ENCODE measurements at places on chromosomes 5 and 9.

DNA sequence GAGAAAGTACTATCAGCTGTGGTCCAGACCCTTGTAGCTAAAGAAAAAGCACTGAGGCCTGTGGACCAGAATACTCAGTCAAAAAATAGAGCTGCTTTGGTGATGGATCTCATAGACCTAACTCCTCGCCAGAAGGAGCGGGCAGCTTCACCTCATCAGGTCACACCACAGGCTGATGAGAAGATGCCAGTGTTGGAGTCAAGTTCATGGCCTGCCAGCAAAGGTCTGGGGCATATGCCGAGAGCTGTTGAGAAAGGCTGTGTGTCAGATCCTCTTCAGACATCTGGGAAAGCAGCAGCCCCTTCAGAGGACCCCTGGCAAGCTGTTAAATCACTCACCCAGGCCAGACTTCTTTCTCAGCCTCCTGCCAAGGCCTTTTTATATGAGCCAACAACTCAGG, 8.9 kb downstream of the RAB24 start:
- no peak for DNase-seq

GRCh38 chr5:80213466-80213865, 42.4 kb downstream of the SERINC5 start:
- no peak for DNase-seq

GRCh38 chr5:122126756-122127321, 2.5 kb upstream of the ZNF474 start:
- DNase-seq, result no peak

GRCh38 chr5:166349046-166349445, 1942.4 kb upstream of the WWC1 start:
- no peak for DNase-seq

DNA sequence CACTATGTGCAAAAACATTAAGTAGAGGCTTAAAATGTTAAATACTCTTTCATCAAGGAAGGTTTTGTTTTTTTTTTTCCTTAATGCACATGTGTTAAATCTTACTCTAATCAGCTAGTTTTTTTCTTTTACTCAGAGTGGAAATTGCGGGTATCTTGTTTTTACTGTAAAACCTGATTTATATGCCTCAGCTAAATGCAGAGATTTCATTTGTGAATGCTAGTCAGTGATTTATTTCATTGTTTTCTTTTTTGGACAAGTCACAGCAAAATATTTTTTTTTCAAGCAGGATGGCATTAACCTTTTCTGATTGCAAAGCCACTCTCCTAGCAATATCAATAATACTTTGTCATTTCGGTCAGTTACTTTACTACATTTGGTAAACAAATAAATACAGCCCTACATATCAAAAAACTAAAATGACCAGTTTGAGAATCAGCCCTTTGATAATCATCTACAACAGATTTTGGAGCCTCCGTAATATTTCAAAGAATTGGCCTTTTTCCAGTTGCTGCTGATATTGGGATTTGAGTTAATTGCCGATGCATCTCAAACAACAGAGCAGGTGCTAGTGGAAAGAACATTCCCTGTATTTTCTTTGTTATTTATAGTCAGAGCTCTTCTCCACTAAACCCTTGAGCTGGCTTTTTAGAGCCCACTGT, 579.2 kb upstream of the ZNF608 start:
- no peak for DNase-seq

- DNase-seq, result no peak
These were observed 35.4 kb downstream of the SEMA6A start for GRCh38 chr5:116539222-116539621.

GRCh38 chr9:15354713-15355112, 47.7 kb upstream of the TTC39B start:
- no peak for DNase-seq

DNA sequence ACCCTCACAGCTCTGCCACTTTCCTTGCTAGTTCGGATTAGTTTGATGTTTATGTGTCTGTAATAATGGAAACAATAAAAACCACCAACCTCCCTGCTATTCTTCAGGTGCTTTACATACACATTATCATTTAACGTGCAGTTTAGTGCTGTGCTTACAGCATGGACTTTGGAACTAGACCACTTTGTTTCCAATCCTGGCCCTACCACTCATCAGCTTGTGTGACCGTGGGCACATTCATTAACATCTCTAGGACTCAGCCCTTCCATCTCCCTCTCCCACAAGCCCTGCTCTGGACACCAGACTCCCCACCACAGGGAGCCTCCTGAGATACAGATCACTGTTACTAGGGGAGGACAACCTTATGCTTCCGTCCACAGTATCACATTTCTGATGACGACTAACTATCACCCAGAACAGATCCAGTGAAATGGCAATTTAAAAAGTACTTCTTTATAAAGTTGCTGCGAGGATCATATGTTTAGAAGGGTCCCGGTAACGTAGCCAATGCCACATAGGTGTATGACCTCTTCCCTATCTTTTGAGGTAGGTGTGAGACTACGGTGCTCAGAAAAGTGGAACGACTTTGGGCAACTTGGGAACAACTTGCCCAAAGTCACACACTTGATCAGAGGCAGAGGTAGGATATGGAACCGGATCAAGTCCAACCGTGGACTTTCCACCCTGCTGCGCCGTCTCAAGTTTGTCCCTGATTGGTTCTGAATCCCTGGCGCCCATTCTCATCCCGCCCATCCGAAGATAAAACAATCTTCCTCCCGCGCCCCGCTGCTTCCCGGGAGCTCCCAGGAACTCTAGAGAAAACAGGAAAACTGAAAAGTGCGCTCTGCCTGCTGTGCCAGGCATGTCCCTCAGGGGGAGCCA, 132.4 kb upstream of the NIPBL start:
- no peak for DNase-seq

GRCh38 chr9:109549386-109549785, 51.3 kb upstream of the PTPN3 start:
- DNase-seq, result no peak

DNA sequence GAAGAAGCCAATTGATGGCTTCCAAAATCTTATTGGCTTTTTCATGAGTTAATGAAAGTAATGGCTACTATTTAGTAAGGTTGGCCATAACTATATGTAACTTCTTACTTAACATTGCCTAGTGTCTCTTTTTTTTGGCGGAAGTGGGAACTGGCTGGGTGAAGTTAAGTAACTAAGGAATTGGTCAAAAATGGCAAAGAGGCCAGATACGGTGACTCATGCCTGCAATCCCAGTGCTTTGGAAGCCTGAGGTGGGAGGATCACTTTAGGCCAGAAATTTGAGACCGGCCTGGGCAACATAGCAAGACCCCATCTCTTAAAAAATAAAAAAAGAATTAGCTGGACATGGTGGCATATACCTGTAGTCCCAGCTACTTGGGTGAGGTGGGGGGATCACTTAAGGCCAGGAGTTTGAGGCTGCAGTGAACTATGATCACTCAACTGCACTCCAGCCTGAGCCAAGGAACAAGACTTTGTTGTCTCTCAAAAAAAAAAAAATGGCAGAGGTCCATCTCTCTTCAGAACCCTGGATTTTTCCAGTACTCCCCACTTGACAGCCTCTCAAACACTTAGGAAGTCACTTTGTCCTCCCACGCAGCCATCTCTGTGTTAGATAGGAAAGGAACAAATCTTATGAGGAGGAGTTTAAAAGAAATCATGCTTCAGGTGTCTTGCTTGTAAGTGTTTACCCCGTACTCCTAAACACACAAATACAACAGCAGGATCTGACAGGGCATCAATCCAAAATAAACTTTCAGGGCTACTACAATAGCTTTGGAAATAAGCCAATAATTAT, 75.7 kb downstream of the TEK start:
- DNase-seq, result no peak

DNA sequence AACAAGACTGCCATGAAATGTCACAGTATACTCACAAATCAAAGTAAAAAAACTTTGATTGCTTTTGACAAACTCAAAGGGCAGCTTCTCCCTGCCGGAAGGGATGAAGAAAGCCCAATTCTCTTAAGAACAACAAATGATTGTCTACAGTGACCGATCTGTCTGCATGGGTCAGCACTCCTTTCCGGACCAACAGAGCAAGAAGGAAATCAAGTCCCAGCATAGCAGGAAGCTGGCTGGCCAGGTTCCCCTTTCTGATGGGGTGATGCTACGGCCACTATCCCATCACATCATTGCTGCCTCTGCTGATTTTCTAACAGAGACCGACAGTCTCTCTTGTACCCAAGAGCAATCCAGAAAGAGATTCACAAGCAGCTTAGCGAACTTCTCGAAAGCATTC, 692 bp downstream of the C1QTNF3 start:
- DNase-seq, result no peak

DNA sequence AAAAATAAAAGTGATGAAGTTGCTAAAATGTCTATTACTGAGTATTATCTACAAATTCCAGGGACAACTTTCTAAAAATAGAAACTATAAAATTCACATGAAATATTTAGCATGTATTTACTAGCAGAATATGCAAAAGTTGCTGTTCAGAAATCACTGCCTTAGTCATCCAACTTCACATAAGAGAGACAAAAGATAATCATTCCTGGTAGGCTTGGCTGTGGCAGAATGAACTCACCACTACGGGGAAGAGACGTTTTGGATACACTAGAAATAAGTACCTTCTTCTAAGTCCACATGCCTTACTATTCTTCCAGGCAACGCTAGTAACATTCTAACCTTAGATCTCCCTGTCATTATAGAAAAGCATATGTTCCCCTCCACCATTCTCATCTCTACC, 272.2 kb downstream of the BNC2 start:
- no peak for DNase-seq

DNA sequence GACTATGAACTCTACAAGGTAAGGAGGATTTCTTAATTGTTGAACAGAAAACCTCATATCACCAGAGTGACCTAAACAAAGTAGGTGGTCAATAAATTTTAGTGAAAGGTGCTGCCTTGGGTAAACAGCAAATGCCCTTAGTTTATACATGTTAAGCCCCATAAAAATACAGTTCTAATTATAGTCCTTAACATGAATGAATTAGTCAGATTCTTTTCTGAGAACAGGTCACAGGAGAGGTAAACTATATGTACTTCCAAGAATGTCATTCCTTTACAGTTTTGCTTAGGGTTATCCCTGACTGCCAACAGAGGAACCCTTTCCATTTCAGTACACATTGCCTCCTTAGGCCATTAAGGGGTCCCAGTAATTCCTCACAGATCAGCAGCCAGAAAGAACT, 64.9 kb downstream of the PLPP1 start:
- no peak for DNase-seq

DNA sequence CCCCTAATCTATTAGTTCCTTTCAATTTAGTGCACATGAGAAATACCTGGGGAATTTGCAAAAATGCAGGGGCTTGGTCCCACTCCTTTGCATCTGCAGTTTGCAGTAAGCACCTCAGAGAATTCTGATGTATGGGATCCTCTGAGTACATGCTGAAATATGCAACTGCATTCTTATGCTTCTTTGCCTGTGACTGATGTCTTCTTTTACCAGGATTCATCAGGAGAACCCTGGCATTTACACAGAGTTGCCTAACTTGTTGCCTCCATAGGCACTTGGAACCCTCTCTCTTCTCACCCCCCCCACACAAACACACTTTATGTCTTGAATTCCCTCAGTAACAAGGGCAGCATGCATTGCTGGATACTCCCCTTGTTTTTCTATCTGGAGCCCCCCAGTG, 173.1 kb downstream of the KDM4C start:
- DNase-seq, result no peak

DNA sequence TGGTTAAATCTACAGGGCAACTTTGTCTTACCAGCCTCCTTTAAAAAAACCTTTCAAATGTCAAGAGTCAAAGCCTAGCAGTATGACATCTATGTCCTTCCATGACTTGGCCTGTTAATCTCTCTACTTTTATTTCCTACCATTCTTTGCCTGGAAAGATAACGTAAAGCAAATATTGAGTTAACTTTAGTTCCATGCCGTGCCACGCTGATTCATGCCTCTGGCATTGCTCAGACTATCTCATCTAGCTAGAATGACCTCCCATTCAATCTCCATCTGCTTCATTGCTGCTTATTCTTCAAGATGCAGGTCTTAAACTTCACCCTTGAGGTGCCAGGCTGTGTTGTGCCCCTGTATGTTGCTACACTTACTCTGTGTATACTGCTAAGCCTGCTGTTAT, 729.8 kb downstream of the EFNA5 start:
- no peak for DNase-seq

Measured in GM12892 (cell line).